HuH-7.5 (cell line): ENCODE measurements at places on chromosomes 4 and X.

DNA sequence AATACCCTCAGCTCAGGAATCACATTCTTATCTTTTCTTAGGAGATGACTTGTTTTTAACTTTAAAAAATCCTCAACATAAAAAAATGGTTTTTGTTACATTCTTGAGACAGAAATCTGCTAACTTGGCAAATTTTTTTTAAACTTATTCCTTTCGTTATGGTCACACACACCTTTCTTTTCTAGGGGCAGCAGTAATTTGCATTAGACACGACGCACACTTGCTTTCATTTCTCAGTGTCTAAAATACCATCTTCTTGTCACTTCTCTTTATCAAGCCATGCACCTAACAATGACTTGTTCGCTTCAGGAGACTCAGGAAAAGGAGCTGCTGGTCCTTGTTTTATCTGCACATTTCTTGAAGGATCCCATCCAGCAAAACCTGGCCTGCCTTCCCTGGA is 112.6 kb upstream of the TBL1X start:
- no peak for DNase-seq

DNA sequence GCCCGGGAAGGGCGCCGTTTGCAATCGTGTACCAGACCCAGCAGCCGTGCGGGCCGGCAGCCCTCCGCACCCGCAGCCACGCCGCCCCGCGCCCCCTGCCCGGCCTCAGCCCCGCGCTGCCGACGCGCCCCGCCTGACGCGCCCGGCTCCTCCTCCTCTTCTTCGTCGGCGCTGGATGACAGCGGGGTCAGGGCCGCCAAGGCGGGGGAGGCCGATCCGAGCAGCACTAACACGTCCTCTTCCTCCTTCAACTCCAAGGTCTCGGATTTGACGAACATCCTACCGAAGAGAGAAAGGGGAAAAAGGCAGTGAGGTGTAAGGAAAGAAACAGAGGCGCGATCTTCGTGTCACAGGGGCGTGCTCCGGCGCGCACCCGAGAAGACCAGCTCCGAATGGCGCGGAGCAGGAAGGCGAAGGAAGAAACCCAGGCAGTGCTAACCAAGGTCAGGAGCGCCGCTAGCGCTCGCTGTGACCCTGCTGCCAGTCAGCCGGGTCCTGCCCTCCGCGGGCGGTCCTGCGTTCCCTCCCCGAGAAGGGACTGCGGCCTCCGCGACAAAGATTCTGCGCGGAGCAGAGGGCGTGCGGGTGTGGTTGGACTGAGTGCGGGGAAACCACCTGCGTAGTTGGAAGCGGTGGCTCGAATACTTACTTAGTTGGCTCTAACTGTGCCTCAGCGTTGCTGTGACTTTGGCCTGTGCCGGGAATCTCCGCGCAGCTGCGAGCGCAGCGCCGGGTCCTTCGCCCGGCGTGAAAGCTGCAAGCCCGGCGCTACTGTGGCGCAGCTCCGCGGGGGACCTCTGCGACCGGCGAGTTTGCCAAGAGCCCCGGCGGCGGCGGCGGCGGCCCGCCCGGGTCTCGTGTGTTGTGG is 548 bp downstream of the NEUROG2 start:
- peak; percentile 53 for DNase-seq

GRCh38 chr4:150768497-150768896 is 186.5 kb downstream of the MAB21L2 start:
- DNase-seq, result no peak

DNA sequence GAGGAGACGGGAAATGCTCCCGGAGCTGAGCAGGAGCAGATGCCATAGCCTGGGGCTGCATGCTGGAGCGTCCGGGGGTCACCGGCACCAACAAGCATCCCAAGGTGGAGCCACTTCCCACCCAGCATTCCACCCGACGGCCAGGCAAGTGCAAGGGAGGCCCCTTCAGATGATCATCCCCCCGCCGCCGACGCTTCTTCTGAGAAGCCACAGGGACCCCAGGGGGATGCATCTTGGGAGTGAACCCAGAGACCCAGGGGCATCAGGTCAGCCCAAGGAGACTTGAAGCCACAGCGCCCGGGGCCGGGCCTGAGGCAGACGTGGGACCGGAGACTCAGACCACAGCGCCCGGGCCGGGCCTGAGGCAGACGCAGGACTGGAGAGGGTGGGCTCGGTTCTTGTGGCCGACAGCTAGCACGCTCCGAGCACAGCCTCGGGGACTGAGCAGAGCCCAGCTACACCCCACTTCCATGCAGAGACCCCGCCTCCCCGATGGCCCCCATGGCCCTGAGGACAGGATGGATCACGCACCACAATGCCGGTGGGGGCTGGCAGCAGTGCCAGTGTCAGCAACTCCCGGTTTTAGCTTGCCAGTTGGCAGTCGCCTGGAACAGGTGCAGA is 33.0 kb upstream of the CPLX1 start:
- no peak for DNase-seq

DNA sequence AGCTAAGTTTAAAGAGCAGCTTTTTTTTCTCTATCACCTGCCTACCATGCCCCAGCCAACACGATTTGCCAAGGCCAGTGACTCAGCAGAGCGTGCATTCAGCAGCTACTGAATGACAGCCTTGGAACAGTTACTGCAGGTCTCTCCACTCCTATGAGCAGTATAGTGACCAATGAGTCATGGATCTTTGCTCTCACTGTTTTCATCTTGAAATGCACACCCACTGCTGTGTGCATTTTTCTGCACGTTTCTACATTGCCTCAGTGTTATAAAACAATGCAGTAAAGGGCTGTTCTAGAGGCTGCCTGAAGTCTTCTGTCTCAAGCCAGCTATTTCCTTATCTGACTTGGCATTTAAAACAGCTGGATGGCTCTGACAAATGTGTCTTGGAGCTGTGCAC is 66.0 kb upstream of the C4orf54 start:
- no peak for DNase-seq

- DNase-seq, result no peak
Measured at GRCh38 chr4:74037076-74037955, 1.2 kb downstream of the CXCL3 start.

- no peak for DNase-seq
Measured at GRCh38 chrX:32673193-32673592, 538.2 kb downstream of the DMD start.

DNA sequence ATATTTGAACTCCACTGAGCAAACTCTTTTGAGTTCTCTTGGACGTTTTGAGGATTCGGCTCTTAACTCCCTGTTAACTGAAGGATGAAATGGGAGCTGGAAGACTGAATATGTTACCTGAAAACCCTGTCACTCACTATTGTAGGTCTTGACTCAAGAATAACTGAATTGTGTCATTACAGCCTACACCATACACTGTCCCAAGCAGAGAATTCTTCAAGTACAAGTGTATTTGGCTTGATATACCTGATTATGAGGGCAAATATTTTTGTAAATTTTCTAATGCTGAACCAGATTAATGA is 276.1 kb downstream of the CFAP299 start:
- no peak for DNase-seq

- no peak for DNase-seq
Measured at GRCh38 chr4:6001680-6002491, 16.3 kb downstream of the C4orf50 start.

GRCh38 chr4:42359711-42360110 is 37.6 kb upstream of the SHISA3 start:
- DNase-seq, result no peak

- peak; percentile 14 for DNase-seq
Measured at GRCh38 chr4:151045907-151046306, 30.8 kb upstream of the LRBA start.

DNA sequence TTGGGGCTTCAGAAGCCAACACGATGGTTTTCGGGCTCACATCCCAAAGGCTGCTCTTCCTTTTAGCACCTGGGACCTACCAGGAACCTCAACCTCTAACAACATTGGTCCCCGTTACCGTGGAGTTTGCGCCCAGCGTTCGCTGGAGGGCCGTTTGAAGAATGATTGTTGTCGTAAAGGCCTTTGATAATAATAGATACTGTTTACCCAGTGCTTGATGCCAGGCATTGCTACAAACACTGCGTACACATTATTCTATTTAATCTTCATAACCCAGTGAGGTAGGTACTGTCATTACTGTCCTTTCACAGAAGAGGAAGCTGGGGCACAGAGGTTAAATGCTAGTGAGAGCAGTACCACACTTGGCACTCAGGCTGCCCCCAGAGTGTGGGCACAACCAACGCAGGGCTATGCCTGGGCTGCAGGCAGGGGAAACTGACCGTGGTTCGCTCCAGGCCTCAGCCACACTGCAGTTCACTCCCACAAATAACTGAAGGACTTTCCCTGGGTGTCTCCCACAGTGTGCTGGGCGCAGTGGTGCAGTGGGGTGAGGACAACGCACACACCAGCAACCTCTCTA is 1.0 kb upstream of the ACSL1 start:
- DNase-seq, result no peak

DNA sequence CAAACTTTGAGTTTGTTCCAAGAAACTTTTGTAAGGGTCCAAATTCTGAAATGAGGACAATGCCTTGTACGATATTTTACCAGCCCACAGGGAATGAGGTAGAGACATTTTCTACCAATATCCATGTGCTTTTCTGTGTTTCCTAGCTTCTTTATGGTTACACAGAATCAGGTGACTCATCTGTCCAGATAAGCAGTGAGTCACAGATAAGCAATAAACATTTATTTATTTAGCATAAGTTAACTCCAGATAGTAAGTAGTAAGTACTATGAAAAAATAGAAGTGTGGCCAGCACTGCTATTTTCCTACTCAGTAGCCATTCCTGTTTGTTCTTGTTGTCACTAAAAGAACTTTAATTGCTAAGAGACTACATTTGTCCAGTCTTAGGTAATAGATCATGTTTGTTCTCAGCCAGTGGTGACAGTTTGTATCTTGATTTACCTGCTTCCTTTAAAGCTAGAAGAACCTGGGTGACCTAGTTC is 7.4 kb downstream of the AFF1 start:
- DNase-seq, result peak; percentile 24

DNA sequence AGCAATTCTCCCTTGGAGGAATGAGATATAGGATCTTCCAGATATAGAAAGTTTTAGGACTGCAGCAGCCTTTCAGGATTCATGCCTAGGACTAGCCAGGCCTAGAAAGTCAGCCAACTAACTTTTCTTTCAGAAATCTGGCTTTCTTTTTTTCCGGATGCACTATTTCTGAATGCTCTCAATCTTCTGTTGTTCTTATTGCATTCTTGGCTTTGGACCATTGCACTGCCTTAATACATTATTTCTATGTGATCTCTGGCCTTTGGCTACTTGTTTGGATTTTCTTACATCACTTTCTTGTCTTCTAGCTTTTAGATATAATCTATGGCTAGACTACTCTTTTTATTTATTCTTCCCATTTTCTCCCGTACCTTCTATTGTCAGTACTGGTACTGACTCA is 813.1 kb upstream of the HTR2C start:
- peak; percentile 0 for DNase-seq

- DNase-seq, result no peak
Measured at GRCh38 chr4:89312066-89312465, 4.5 kb upstream of the GPRIN3 start.

DNA sequence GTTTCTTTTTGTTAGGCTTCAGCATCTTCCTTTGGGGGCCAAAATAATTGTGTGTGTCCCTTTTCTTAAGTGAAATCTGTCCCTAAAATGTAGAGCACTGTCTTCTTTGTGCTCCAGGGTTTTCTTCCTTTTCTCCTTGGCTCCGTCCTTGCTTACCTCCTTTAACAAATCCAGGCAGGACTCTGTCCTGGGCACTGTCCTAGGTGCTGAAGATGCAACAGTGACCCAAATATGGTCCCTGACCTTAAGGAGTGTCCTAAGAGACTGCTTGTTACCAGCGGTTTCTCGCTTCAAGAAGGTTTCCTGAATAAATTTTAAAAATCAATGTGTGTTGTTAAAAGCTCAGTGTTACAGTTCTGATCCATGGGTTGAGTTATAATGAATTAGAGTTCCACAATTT is 471.8 kb downstream of the KCNIP4 start:
- DNase-seq, result no peak

DNA sequence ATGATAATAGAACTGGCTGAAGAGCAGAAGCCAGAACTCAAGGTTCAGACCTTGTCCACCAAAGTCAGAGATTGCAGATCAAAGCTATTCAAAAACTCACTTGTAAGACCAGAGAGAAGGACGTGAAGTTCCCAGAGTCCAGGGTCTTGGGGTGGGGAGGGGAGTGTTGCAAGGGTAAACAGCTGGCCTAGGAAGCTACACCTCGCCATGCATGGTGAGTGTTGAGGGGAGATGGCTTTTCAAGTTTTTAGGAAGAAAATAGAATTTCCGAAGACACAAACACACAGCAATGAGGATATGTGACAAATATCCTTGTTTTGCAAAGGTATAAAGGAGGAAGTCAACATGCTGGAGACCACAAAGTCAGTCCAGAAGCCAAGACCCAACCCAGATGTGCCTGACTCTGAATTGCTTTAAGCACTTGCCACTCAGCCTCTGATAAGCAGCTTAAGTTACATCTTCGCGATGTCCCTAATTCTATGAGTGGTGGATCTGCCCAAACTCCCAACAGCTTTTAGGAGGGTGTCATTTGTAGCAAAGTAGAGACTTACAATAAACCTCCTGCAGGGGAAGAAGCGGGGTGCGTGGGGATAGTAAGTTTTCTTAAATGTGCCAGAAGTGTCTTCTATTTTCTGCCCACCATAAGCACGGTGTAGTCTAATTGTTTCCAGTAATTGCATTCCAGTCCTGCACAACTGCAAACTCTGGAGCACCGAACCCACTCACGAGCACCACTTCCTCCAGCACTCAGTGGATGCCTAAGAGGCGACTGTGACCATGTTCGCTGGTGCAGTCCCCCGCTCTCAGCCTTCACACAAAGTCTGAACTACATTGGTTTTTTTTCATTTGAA is 26.5 kb downstream of the HAND2 start:
- DNase-seq, result no peak

- no peak for DNase-seq
Measured at GRCh38 chr4:74770226-74770910, 24.0 kb downstream of the BTC start.

DNA sequence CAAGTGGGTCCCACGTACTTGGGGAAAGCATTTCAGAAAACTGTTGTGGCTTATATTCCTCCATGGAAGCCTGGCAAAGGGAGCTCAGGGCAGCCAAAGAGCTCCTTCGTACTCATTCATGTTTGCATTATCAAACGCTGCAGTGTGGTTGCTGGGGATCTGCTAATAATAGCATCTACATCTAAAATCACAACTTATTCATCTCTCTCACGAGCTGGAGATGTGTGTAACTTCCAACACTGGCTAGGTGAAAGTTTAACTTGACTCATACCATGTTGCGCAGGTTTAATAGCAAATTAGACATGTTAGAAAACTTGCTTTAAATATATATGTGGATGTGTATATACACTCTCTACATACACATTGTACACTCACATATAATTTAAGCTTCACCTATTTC is 415.1 kb downstream of the AFF2 start:
- no peak for DNase-seq

DNA sequence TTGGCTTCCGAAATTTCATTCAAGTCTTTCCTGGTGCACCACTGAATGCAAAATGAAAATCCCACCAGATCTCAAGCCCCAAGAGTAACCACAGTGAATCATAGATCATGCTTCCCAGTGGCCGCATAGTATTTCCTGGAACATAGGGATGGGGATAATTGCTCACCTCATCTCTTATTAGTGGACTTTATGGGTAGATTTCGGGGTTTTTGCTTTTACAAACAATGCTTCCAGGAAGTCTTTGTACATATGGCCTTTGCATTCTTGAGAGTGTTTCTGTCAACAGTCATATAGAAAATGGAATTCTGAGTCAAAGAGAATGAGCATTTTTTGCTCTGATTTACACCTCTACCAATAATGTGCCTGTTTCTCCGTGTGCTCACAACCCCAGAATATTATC is 53.4 kb downstream of the PPEF2 start:
- DNase-seq, result no peak
